ENCODE measurements at places on chromosomes 2 and 18. TPM values are rescaled to one million over a fixed set of nuclear protein-coding genes. Genes with fewer than 3 reads are reported as not detected.

The TEKT4 gene
- polyA plus RNA-seq, result not detected

- DNase-seq, result no peak
Measured at GRCh38 chr2:19371996-19372582, 13.7 kb upstream of the OSR1 start.

The BZW1 gene
- polyA plus RNA-seq, result 204 TPM

The ELOA2 gene
- not detected for polyA plus RNA-seq

DNA sequence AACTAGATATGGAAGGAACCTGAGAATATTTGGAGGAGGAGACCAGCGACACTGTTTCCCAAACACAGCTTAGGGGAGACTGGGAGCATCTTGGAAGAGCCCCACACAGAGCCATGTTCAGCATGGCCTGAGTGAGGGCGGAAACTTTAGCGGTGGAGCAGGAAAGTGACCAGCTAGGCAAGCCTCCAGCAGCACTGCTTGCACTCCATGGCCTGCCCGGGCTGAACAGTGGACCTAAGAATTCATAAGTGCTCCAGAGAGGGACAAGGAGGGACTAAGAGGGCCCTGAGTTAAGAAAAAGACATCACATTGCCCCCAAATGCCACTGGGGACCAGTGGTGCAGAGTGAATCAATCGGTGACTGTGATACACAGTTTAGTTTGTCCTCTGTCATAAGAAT, 566.4 kb downstream of the TNS1 start:
- no peak for DNase-seq

DNA sequence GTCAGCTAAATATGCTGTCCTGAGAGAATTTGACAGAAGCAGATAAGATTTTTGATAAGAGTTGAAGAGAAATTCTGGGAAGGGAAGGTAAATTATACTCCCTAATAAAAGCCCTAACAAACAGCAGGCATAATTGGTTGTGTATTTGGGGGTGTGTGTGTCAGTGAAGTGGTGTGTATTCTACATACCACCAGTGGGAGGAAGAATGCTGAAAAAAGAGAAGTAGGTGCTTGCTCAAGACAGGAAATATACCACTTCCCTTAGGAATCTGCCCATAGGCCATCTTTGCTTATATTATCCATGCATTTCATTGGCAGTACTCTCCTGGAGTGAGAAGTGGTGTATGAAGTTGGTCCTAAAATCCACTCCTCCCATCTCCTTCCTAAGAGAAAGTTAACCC, 76.2 kb downstream of the FMNL2 start:
- DNase-seq, result peak; percentile 31

DNA sequence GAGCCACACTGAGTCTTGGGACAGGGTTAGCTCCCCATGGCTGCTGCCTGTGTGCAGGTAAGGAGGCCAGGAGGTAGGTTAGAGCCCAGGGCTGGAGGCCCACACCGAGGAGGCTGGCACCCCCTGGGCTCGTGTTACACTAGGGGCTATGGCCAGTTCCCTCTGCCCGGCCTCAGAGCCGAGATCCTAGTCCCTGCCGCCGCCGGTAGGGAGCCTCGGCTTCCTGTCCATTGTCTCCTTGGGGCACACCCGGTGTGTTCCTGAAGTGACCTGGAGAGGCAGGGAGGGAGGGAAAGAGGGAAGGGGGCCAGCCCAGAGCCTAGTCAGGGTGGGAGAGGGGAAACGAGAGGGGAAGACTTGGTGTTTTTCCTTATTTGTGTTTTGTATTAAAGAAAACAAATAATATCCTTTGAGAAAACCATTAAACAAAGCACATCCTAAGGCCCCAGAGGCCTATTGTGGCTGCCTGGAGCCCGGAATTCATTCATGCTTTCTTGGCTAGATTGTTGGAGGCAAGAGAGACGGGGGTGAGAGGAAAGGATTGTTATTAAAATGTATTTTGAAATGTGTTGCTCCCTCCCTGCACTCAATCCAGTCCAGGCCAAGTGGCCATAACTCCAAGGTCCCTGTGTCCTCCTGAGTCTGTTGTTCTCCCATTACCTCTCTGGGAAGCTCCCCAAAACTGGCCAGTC, 170.7 kb downstream of the CTIF start:
- no peak for DNase-seq

The DNAH6 gene
- 0.09 TPM for polyA plus RNA-seq
